ENCODE measurements at places on chromosomes 7 and 10.

DNA sequence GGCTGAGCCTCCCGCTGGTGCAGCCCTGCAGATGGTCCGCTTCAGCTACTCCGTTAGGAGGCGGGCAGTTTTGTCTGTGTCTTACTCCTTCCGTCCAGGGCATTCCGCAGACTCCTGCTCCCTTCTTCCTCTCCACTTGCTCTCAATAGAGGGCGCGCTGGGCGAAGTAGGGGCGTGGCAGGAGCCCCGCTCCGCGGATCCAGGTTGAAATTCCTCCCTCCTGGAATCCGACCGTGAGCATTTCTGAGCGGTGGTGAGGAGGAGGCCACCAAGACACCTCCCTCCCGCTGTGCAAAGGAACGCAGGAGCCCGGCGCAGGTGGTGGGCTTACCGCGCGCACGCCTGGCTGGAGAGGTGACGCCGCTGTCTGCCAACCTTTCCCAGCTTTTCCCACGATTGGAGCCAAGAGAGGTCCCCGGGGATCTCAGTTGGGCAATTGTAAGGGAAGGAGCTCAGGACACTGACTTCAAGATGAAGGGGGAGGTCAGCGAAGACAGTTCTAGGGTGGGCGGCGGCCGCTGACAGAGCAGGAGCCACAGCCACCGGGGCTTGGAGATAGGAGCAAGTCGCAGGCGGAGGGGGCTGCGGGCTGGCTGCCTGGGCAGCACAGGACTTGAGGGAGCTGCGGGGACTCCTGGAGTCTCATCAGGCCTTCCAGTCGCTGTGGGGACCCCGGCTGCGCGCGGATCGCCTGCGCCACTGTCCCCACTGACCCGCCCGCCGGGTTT, 1011.3 kb downstream of the XPNPEP1 start:
- DNase-seq, result peak; percentile 50

GRCh38 chr10:4099202-4099601, 314.2 kb upstream of the KLF6 start:
- no peak for DNase-seq

DNA sequence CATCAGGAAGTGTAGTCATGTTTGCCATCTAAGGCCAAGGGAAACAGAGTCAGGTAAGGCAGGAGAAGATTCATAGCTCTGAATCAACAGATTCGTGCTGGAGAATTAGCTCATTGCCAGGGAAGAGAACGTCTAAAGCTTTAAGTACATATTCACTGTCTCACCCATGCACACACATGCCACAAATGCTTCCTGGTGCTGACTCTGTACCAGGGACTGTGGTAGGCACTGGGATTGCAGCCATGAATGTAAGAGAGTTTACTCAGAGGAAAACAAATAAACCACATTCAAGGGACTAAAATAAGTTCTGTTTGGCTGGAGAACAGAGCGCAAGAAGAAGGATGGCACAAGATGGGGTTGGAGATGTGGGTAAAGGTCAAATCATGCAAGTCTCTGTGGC, 89.8 kb upstream of the HPS1 start:
- DNase-seq, result no peak

DNA sequence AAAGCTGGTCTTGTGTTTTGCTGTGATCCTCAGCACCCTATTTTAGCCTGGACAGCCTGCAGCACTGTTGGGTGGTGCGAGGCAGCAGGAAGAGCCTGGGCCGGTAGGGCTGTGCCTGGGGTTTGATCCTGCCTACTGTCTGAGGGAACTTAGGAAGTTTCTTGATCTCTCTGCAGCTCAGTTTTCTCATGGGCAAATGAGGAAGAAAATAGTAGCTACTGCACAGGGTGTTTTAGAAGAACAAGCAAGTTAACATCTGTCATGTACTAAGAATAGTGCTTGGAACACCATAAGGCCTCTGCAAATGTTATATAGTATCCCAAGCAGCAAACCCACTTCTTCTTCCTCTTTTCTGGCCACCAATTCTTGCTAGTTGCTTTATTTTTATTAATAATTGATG, 12.0 kb upstream of the AGR2 start:
- DNase-seq, result no peak

DNA sequence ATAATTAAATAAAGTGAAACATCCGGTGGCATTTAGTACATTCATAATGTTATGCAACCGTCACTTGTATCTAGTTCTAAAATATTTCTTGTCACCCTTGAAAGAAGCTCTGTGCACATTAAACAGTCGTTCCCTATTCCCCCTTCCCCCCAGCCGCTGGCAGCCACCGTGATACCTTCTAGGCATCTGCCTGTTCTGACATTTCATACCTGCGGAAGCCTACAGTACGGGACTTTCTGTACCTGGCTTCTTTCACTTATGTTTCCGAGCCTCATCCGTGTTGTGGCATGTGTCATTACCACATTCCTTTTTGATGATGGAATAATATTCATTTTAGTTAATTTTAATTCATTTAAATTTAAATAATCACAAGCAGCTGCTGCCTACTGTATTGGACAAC, 13.9 kb upstream of the SFRP5 start:
- DNase-seq, result no peak

DNA sequence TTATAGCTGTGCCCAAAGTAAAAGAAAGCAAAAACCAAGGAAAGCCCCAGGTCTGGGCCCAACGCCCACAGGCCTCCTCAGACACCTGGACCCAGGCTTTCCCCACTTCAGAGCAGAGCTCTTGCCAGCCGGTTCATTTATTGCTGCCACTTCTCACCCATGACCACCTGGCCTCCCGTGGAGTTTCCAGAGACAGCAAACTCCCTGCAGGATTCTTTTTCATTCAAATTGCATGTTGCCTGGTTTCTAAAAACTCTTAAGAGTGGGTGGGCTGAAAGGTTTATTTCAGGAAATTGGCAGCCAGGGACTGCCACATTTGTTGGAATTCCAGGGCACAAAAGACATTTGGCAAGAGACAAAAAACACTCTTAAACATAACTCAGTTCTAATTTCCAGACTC, 4.7 kb downstream of the VOPP1 start:
- DNase-seq, result no peak

GRCh38 chr7:67653856-67654454, 657.3 kb downstream of the TYW1 start:
- no peak for DNase-seq

DNA sequence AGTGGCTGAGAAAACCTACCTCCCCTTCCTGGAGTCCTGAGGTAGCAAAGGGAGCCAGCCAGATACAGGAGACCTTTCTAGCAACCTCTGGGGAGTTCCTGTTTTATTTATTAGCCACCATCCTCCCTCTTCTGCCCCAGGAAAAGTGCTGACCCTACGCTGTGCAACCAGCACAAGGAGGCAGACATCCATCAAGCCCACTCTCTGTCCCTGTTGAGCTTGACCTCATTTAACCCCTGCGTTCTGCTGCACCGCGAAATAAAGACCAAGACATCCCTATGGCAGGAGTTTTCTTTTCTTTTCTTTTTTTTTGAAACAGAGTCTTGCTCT, 25.3 kb upstream of the ANKRD2 start:
- no peak for DNase-seq

DNA sequence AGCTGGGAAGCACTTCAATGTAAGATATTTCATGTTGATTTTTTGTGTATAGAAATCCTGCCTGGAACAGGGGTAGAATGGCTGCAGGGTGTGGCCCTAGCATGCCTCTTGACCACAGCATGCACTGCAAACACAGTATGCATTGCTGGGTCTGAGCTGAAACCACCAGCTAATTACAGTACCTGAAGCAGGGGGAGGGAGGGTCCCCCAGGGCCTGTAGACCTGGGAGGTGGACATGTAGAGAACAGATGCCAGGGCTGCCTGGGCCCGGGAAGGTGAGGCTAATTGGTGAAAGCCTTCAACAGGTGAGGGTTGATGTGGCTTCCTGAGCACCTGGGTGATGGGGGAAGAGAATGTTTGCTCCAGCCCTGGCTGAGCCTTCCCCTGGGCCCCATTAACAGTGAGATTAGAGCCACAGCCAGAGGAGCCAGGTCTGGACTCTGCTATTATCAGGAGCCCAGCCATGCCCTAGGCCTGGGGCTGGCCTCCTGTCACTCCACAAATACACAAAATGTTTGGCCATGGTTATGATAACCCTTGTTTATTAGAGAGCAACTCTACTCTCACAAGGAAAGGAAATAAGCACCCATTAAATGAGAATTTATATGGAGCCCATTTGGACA, 83.3 kb downstream of the PLXNA4 start:
- no peak for DNase-seq

DNA sequence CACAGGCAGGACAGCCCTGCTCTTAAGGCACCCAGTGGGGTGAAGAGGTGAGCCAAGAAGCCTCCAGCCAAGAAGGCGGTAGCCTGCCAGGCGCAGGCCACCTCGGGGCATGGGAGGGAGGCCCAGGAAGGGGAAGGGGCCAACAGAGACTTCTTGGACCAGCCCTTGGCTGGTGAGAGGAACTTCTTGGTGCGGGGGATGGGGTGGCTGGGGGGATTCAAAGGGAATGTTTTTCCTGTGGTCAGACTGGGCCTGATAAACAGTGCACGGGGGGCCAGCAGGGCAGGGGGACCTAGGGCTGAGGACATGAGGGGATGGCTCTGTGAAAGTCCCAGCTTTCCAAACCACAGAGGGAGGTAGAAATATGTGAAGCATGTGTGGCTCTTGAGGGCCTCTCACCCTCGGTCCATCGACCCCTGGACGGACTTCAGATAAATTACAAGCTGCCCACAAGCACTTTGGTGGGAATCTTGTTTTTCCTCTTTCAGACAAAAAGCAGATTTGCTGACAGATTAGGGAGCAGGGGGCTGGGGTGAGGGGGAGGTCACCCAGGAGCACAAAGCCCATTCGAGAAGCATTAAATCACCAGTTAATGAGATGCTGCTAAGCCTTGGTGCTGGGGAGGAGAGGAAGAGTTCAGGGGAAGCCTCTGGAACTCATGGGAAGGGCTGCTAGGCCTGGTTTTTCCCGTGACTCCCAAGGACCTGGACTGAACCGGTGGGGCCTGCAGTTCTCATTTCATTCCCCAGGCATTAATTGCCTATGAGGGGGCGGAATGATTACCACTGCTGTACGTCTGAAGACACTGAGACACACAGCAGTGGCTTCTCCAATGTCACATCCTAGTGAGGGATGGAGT, 11.3 kb downstream of the CRYGN start:
- peak; percentile 10 for DNase-seq

DNA sequence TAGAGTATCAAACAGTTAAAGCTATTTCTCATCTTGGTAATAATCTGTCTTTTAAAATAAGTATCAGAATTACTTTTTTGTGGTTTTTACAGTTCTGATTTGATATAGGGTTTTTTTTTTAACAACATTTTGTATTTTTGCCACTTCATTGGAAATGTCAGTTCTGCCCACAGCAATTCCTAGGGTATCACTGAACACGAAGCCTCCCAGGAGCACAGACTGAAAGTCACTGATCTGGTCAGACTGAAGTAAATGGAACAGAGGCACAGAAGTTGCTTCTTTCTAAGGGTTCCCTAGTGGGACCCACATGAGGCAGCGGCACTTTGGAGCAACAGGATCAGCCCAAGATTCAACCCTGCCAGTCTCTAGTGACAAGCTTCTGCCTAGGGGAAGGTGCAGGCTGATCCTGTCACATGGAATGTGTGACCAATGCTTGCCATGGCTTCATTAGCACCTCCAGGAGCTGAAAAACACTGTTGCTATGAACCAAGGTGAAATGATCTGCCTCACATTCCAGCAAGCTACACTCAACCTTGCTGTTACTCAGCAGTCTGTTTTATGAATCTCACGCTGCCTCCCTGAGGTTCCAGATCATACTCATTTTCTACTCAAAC, 273.4 kb upstream of the CSTF2T start:
- DNase-seq, result no peak

- no peak for DNase-seq
Measured at GRCh38 chr10:26699631-26700030, 2.1 kb downstream of the PDSS1 start.

DNA sequence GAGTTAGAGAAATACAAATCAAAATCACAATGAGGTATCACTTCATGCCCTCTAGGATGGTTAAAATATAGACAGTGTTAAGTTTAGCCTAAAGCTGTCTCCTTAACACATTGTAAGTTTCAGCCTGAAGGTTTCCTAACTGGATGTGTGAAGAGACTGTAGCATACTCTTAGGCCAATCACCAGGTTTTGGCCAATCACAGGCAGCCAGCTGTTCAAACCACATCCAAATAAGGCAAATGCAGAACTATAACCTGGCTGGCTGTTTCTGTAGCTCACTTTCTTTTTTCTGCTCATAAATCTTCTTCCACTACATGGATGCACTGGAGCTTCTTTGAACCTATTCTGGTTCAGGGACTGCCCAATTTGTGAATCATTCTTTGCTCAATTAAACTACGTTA, 19.7 kb downstream of the ESYT2 start:
- DNase-seq, result no peak

DNA sequence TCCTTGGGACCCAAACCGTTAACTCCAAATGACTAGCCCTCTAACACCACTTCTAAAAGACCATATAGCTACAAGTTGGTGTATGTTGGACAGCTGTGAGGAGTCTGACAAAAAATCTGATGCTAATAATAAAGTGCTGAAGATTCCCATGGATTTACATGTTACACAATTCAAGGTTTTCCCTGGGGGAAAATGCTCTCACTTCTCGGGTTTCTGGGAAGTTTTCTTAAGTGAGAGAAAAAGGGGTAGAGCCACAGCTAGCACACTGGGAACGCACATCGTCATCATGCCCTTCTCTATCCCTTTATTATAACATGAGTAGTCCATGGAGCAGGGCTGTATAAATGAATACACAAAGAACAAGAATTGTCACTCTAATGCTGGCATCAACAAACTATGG, 162.1 kb downstream of the CHCHD3 start:
- no peak for DNase-seq

- DNase-seq, result no peak
Measured at GRCh38 chr10:99834410-99834809, 52.0 kb downstream of the ABCC2 start.

- no peak for DNase-seq
Measured at GRCh38 chr10:91049988-91050360, 129.1 kb upstream of the ANKRD1 start.

DNA sequence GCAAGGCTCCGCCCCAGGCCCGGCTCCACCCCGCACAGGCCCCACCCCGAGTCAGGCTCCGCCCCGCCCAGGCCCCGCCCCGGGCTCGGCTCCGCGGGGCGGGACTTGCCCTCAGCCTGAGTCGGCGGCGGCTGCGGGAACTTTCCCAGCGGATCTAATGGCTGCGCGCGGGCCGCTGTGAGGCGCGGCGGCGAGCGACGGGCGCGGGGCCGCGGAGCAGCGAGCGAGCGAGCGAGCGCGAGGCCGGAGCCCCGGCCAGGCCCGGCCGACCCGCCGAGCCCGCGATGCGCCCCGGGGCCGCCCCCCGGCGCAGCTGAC, at the start of gene INPP5A:
TSS of gene INPP5A (plus strand) at position 104 of the 318 bp plus-strand sequence. CDS start 310 bp downstream, outside the sequence.
- no peak for DNase-seq

DNA sequence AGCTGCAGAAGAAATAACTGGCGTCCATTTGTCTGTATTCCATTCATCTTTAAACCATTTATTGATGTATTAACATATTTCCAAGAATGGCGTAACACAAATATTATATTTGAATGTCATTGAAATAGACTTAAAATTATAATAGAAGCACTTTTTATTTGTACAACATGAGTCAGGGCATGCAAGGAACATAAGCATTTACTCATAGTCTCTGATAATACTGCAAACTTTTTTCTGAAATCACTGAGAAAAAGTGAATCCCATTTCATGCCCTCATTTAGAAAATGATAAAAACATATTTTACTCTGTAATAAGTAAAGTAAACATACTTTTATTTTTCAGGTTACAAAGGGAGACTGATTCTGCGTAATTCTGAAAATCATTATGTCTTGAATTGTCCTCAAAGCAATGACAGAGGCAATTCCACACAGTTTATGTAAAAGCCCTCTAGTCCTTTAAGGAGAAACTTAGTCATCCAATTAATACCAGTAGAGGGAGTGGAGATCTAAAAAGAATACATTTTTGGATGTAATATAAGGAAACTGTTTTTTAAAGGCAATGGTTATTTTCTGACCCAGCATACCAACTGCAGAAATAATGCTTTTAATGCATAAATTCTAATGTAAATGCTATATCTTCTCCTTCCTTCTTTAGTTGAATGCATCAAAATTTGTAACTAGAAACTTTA, 58.1 kb downstream of the AGMO start:
- no peak for DNase-seq
